ENCODE measurements at places on chromosomes 6 and 20. TPM values are rescaled to one million over a fixed set of nuclear protein-coding genes. Genes with fewer than 3 reads are reported as not detected.

- DNase-seq = peak; percentile 87
These were observed 4.7 kb upstream of the MRGBP start for GRCh38 chr20:62791301-62792181.

DNA sequence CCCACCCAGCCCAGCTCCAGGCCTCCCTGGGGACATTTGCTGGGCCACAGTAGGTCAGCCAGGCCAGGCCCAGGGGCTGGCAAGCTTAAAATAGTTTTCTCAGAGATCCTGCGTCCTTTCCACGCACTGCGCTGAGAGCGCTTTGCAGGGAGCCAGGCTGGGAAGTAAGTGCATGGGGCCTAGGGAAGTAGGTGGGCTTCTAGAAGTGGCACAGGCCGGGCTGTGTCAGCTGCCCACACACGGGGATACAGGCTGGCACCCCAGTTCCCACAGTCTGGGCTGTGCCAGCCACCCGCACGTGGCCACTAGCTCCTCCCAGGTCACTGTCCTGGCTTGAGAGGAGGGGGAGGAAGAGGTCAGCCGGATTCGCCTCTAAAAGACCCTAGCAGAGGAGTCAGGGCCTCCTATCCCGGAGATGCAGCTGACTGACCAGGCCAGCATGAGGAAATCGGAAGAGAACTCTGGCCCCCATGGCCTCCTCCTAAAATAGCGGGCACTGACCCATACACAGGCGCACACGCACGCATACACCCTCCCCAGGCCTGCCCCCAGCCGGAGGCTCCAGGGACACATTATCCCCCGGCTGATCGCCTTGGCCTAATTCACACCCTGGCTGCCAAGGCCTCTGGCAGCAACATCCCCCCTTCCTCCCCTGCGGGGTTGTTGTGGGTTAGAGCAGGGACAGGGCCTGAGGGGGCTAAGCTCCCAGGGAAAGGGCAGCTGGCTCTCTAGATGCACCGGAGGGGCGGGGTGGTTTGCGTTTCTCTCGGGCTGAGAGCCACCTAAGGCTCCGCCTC, 5.4 kb downstream of the SLCO4A1 start:
- DNase-seq = no peak

- no peak for DNase-seq
These were observed 1.3 kb downstream of the PLCB1 start for GRCh38 chr20:8133310-8133768.

GRCh38 chr6:122207794-122208193, 191.7 kb upstream of the HSF2 start:
- no peak for DNase-seq

DNA sequence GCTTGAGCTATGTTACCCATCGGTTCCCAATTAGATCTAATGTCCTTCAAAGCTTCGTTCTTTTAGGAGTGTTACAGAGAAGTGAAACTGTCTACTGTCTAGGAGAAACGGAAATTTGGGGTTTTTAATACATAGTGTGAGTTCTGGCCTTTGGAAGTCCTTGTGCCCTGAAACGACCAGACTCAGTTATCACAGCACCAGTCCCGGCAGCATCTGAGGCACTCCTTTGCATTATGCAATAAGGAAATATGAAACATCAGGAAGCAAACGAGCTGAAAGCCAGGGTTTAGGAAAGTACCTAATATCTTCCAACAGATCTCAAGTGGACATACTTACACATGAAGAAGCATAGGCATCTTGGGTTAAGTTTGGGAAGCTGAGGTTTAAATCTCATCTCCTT, 61.8 kb upstream of the ADGRF1 start:
- DNase-seq = no peak

DNA sequence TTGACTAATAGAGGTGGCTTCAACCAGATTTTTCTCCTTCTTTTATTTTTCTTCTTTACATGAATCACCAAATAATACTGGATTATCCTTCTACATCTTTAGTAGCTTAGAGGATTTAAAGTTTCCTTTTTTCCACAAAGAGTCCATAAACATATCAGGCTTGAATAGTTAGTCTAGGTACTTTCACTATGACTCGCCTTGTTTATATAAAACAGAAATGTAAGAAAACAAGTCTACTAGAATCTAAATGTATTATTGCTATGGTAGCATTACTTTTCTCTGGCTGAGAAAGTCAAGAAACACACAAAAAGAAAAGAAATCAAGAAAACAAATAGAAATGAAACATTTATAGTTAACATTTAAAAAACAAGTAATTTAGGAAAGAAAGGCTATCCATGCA, 215.2 kb downstream of the PTPRK start:
- no peak for DNase-seq

DNA sequence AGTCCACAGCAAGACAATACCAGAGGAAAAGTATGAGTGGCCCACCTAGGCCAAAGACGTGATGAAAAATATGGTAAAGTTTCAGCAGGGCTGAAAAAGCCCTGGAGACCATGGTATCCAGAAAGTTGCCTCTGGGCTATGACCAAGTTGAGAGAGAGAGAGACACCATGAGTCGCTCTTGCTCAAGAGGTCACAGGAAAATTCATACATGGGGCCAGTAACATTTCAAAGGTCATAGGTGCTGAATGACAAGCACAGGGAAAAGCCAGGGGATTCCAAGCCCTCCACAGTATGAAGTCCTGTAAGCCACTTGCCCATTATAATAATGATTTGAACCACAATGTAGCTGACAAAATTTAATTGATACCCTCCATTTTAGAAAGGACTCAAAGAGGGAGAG, 657.7 kb upstream of the CITED2 start:
- DNase-seq = no peak

DNA sequence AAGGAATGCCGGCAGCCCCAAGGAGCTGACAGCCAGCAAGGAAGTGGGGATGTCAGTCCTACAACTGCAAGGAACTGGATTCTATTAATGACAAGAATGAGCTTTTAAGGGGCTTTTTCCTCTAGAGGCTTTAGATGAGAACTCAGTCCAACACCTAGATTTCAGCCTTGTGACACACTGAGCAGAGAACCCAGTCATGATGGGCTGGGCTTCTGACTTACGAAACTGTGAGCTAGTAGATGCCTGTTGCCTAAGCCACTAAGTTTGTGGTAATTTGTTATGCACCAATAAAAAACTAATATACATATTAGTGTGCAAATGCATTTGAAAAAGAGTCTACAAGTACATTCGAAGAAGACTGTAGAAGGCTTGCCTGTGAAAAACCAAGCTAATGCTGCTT, 263.3 kb downstream of the SOX4 start:
- no peak for DNase-seq

- no peak for DNase-seq
These were observed 100.8 kb downstream of the TRERF1 start for GRCh38 chr6:42350911-42351310.

DNA sequence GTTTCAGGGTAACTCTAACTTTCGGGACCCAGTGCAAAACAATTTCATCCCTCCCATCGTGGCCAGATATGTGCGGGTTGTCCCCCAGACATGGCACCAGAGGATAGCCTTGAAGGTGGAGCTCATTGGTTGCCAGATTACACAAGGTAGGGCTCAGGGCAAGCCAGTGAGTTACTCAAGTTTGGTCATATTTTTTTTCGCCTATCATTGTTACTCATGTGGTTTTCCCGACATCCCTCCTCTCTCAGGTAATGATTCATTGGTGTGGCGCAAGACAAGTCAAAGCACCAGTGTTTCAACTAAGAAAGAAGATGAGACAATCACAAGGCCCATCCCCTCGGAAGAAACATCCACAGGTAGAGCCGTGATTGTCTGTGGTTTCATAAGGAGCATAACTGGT, 58.2 kb downstream of the DCBLD1 start:
- DNase-seq = no peak

- DNase-seq = no peak
These were observed 85.5 kb downstream of the SULF2 start for GRCh38 chr20:47699818-47700217.

DNA sequence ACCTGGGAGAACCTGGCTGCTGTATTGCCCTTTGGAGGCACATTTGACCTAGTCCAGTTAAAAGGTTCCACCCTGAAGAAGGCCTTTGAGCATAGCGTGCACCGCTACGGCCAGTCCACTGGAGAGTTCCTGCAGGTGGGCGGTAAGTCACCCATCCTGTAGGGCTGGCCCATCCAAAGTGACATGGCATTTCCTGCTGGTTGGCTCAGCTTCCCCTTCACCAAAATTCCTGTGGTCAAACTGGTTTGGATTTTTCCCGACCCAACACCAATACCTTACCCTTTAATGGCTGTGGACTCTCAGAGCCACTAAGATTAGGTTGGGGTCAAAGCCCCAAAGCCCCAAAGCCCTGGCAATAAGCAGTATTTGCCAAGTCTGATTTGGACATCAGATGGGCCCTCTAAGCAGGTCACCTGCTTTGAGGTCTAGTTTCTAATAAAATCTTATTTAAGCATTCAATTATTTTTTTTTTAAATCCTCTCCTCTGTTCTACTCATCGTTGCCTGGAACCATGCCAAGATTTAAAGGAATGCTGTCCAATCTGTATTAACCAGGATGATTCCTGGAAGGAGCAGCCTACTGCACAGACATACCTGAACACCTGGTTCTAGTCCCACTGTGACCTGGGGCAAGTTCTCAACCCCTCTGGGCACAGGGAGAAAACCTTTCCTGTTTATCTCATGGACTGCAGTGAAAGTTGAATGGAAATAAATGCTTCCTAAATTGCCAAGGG, 40.8 kb downstream of the NT5E start:
- no peak for DNase-seq

- DNase-seq = no peak
These were observed 8.4 kb downstream of the TXNDC5 start for GRCh38 chr6:7902221-7902620.

DNA sequence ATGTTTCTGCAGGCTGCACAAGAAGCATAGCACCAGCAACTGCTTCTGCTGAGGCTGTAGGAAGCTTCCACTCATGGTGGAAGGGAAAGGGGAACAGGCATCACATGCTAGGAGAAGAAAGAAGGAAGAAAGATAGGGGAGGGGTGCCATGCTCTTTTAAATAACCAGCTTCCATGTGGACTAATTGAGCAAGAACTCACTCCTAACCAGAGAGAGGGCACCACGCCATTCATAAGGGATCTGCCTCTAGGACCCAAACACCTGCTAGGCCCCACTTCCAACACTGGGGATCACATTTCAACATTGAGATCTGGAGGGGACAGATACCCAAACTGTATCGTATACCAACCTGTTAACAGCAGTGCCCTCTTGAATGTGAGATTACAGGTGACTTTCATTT, 46.9 kb upstream of the ARMC2 start:
- DNase-seq = no peak

GRCh38 chr20:21559305-21559704, 45.4 kb upstream of the NKX2-2 start:
- no peak for DNase-seq

- DNase-seq = no peak
These were observed 88.6 kb downstream of the PSMB1 start for GRCh38 chr6:170464524-170464979.

GRCh38 chr6:140181876-140182275, 807.4 kb upstream of the CITED2 start:
- no peak for DNase-seq

DNA sequence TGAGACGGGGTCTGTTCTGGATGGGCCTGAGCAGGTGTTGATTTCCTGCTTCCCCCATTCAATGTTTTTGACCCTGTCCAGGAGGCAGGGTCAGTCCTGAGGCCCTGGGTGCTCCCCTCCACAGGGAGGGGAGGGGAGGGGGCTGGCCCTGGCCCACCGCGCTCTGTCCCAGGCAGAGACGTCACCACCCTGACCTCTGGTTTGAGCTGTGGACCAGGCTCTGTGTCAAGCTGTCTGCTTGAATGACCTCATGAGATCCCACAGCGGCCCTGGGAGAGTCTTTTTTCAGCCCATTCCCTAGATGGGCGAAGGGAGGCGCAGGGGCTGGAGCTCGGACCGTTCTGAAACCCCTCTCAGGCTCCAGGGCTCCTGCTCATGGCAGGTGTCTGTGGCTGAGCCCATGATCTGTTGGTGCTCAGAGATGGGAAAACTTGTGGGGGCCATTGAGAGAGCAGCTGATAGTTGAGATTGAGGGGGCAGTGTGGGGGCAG, 8.9 kb upstream of the LKAAEAR1 start:
- DNase-seq = no peak

DNA sequence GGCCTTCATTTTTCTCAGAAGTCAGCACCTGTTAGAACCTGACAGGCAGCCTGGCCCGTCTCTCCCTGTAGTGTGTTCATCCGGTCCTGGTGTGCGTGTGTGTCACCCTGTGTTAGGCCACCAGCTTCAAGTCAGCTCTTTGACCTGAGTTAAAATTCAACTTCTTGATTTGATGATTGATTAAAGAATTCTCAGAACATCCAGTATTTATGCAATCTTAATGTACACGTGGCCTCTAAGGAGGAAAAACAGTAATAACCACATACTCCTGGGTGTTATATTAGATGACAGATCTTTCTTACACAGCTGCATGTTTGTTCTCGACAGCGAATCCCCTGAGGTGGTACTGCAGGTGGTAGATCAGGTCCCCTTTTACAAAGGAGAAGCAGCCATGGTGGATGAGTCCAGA, 19.1 kb upstream of the TMEM217 start:
- DNase-seq = no peak

GRCh38 chr6:150683320-150683719, 83.6 kb downstream of the PLEKHG1 start:
- DNase-seq = no peak

DNA sequence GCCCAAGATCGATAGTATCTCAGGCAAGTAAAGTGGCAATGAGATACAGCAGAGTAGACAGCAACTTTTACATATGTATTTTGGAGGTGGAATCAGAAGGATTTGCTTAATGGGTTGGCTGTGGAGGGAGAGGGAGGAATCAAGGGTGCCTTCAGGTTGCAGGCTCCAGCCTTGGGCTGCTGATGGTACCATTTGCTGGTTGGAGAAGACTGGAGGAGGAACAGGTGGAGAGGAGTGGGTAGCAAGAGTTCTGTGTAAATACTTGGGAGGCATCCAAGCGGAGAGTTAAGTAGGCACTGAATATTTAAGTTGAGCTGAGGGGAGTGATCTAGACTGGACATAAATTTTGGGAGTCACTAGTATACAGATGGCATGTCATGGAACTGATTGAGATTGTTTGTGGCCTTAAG, 5.2 kb downstream of the BICRAL start:
- no peak for DNase-seq

DNA sequence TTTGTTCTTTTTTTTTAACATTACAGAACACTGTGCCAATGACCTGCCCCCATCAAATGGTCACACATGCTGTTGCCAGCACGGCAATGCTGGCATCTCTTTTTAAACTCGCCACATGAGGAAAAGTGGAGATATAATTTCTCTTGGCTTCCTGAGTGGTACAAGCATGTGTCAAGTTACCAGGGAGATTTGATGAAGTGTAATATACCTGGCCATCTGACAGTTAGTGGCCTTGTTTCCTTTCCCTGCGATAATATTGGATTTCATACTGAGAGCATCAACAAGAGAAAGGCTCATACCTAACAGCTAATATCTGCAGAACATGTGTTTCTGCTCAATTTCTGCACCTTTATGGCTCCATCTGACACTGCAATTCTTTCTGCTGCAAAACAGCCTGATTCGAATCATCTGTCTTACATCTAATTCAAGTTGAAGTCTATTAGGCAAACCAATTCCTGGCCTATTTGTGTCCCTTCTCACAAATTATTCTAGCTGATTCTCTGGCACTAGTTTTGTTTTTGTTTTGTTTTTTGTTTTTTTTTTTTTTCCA, 519.5 kb downstream of the PREX1 start:
- DNase-seq = no peak

C6orf163 gene
- 3.5 TPM for polyA plus RNA-seq

PRKN gene
- 11.0 TPM for polyA plus RNA-seq

SASH1 gene
- polyA plus RNA-seq = 26.7 TPM

SPAG4 gene
- 3.3 TPM for polyA plus RNA-seq

C20orf141 gene
- 0.28 TPM for polyA plus RNA-seq

HLA-DRB1 gene
- 71.5 TPM for polyA plus RNA-seq

LY6G5C gene
- polyA plus RNA-seq = 3.2 TPM

HLA-DQA1 gene
- 3.3 TPM for polyA plus RNA-seq

TRIM26 gene
- 36.5 TPM for polyA plus RNA-seq

IL17A gene
- not detected for polyA plus RNA-seq

CTCFL gene
- 3.4 TPM for polyA plus RNA-seq

All from right renal cortex interstitium (tissue), 3 donors.